Stimulated activated CD4-positive, alpha-beta T cell treated with anti-CD3 and anti-CD28 coated beads, Interleukin-2, amount 100 ng/mL, for 24 hours (primary cell): ENCODE measurements at places on chromosomes 5 and 9.
A peak's percentile ranks its signal among the peaks of the same experiment; 100 is the strongest.

- DNase-seq, result no peak
Observed at GRCh38 chr5:52024359-52024758, 641.1 kb downstream of the ISL1 start.

- no peak for DNase-seq
Observed at GRCh38 chr5:56688402-56688801, 126.9 kb upstream of the MAP3K1 start.

- DNase-seq, result no peak
Observed at GRCh38 chr5:123436201-123436600, 13.0 kb upstream of the CEP120 start.

DNA sequence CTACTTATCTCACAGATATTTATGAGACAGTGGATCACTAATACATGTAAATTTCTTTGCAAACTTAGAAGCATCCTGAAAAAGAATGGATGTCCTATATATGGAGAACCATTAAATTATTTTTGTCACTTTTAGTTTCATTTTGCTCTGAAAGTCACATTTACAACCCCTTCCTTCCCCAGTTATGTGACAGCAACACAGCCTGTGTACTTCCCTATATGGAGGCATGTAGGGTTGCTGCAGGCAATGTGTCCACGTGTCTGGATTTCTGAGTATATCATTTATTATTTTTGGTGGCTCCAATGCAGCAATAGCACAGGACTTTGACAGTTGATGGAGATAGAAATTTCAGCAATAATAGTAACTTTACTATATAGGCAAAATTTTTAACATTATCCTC, 156.4 kb downstream of the ST8SIA4 start:
- no peak for DNase-seq

DNA sequence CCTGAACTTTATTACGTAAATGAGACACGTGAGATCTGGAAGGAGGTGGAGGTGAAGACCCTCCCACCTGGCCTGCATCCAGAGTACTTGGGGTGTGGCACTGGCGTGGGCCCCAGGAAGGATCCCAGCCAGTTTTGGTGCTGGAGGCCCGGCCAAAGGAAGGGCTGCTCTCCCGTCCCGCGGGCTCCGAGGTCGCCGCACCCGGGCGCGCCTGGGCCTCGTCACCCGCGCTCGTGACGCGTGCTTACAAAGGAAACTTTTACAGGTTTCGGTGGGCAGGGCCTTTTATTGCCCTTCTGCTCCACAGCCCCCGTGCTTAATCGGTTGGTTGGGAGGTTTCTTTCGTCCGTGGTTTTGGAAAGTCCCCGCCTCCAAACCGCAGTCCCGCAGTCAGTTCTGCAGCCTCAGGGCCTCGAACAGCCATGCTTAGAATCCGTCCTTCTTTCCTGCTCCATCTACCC, 29.2 kb downstream of the CDKN2A start:
- DNase-seq, result peak; percentile 66

DNA sequence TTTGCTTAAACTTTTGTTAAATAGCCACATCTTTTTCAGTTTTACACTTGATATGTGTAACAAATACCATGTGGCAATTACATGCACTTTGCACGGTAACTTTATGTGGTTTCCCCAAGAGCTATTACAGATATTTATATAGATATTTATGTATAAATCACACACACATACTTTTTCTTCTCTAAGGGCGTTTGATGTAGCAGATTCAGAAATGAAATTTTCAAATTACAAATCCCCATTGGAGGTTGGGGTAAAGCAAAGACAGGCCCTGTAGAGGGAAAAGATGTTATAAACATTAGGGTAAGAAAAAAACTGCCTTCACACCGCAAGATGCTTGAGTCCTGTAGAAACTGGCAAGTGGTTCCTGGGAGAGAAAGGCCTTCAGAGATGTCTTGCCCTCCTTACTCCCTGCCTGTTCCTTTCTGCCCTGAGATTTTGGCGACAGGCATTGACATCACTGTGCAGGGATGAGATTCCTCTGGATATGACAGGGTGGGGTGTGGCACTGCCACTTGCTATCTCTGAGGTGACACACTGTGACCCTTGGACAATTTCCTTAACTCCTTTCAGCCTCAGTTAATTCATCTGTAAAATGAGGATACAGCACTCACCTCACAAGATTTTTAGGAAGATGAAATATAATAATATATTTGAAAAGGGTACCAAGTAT, 177.9 kb upstream of the TUT7 start:
- DNase-seq, result no peak

GRCh38 chr9:133741716-133742115, 3.6 kb upstream of the SARDH start:
- no peak for DNase-seq

- no peak for DNase-seq
Observed at GRCh38 chr9:17064558-17064957, 70.3 kb upstream of the CNTLN start.

DNA sequence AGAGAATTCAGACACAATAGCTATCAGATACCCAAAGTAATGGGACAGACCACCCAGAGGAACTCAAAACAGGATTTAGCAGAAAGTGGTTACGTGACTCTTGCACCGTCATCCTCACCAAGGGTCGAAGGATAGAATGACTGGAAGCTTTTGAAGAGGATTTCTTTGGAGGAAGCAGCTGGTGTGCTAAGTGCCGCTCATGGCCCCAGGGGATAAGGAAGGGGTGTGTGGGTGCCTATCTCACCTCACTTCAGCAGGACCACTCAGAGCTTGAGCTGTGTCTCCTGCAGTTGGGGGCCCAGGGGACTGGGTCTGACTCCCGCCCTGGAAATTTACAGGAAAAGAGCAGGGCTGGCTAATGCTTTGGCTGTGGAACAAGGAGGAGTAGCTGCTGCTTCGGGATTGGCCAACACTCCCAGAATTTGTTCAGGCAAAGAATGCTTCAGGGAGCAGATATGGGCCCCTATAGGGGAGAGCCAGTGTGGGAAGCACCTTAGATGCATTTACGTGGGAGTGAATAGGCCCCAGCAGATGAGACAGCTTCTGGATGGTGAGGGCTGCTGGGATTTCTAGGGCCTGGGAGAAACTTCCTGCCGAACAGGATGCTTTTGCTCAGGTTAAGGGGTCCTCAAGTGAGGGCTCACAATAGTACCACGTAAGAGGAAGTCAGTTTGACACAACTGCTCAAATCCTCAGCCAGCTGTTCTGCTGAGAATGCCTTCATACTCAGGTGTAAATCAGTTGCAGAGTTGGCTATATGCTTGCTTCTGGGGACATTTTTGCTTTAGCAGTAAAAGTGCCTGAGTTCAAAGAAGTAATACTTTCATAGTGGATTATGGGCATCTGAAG, 29.1 kb upstream of the TOMM5 start:
- DNase-seq, result no peak

- no peak for DNase-seq
Observed at GRCh38 chr9:128635266-128636023, 21.2 kb downstream of the DYNC2I2 start.

- DNase-seq, result no peak
Observed at GRCh38 chr5:163498886-163499285, 6.5 kb upstream of the MAT2B start.

- DNase-seq, result no peak
Observed at GRCh38 chr9:110125763-110126351, 82.1 kb downstream of the C9orf152 start.

DNA sequence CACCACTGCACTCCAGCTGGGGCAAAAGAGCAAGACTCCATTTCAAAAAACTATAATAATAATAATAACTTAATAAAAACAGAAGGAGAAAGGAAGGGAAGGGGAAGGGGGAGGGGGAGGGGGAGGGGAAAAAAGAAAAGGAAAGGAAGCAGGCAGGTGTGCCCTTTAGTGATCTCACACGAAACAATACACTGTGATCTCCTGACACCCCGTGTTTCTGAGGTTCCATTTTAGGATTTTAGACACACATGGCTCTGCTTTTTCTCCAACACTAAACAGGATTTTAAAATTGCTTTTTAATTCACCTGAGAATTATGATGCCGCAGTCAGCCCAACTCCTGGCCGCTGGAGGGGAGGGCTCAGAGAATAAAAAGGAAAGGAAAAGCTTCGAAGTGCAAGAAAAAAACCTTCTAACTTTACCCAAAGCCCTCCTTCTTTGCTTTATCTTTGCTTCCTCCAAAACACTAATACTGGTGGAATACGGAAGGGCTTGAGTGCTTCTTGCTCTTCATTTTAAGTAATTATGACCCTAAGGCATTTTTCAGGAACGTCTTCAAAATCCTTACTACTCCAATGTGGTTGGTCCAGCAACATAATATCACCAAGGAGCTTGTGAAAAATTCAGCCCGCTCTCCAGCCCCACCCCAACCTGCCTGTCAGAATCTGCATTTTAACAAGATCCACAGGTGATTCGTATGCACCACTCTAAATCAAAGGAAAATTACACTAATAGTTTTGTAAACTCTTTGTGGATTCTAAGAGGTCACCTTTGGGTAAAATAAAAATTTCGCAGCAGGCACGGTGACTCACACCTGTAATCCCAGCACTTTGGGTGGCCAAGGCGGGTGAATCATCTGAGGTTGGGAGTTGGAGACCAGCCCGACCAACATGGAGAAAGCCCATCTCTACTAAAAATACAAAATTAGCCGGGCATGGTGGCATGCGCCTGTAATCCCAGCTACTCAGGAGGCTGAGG, 66.0 kb downstream of the MYO10 start:
- DNase-seq, result no peak

DNA sequence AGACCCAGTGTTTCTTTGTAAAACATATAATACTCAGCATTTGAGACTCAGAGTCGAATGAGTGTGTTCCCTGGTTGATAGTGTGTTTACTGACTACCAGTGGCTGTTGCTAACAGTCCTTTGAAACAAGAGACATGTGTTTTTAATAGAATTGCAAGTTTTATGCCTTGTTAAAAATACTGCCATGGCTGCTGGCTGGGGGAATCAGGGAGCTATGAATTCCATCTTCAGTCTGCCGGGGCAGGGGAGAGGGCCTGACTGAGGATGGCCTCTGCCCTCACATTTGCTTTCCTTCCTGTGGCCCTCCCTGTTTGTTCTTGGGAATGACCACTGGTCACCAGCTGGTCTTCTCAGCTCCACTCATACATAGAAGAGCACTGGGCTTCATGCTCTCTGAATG, 63.8 kb downstream of the PDZD2 start:
- no peak for DNase-seq

DNA sequence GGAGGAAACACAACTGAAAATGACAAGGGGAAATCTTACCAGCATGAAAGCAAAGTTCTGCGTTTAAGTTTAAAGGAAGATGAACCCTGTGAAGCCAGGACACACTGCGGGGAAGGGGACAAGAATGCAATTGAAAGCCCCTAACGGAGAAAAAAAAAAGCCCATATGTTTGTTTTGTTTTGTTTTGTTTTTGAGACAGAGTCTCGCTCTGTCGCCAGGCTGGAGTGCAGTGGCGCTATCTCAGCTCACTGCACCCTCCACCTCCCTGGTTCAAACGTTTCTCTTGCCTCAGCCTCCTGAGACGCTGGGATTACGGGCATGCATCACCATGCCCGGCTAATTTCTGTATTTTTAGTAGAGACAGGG, 2.9 kb downstream of the STK10 start:
- DNase-seq, result no peak

- DNase-seq, result no peak
Observed at GRCh38 chr5:147515269-147515668, 5.4 kb upstream of the DPYSL3 start.

- no peak for DNase-seq
Observed at GRCh38 chr9:14935106-14935751, 25.0 kb upstream of the FREM1 start.

DNA sequence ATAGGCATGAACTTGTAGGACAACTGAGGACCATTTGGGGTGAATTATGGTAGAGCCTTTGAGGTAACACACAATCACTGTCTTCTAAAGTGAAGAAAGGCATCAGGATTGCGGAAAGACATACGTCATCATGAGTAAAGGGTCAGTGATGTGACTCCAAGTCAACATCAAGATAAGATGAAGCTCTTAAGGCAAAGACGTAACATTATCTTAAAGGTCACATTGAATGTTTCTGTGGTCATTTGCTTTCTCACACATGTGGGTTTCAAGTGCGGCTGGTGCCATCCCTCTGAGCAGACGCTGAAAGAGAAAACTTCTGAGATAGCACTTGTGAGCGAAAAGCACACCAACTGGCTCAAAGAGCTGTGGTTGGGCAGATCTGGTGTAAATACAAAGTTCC, 63.3 kb upstream of the GRAMD2B start:
- no peak for DNase-seq

GRCh38 chr5:30605693-30606268, 587.7 kb upstream of the CDH6 start:
- DNase-seq, result no peak
